Stimulated activated CD8-positive, alpha-beta memory T cell treated with anti-CD3 and anti-CD28 coated beads, Interleukin-4, amount 100 ng/mL, for 24 hours (primary cell): ENCODE measurements at places on chromosomes 3 and 15.

GRCh38 chr3:192888190-192888589 is 29.5 kb downstream of the MB21D2 start:
- no peak for DNase-seq

GRCh38 chr3:5735896-5736295 is 548.4 kb downstream of the EDEM1 start:
- DNase-seq: no peak

DNA sequence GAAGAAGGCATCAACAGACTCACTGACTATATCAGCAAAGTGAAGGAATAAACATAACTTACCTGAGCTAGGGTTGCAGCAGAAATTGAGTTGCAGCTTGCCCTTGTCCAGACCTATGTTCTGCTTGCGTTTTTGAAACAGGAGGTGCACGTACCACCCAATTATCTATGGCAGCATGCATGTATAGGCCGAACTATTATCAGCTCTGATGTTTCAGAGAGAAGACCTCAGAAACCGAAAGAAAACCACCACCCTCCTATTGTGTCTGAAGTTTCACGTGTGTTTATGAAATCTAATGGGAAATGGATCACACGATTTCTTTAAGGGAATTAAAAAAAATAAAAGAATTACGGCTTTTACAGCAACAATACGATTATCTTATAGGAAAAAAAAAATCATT is 17.8 kb downstream of the LMOD3 start:
- no peak for DNase-seq

GRCh38 chr3:67976663-67977062 is 322.3 kb upstream of the SUCLG2 start:
- no peak for DNase-seq

DNA sequence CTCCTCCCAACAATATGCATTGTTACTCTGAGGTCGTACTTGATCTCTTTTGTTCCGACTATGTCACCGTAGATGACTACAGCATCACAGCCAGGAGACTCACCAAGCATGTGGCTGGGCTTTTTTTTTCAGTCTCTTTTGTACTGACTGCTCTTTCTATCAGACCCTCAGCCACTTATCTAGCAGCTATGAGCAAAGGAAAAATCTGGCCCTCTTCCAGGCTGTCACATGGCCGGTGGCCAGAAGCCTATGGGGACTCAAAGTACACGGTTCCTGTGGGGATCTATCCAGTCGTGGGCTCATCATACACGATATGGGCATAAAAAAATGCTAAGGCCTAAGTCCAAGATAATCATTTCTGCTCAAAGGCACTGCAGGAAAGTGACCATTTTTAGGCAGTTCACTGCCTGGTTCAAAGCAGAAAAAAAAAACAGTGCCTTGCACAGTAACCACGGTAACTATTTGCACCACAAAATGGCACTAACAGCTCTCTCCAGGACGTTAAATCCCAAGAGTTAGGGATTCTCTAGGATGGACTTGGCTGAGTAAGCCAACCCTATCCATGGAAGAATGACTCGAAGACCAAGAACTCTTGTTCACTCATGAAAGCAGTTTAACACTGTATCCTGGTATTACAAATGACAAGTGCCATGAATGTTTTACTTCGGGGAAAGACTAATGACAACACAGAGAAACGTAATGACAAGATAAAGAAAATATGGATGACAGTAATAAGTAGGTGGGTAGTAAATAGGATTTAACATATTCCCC is 50.3 kb downstream of the SHQ1 start:
- DNase-seq: no peak

DNA sequence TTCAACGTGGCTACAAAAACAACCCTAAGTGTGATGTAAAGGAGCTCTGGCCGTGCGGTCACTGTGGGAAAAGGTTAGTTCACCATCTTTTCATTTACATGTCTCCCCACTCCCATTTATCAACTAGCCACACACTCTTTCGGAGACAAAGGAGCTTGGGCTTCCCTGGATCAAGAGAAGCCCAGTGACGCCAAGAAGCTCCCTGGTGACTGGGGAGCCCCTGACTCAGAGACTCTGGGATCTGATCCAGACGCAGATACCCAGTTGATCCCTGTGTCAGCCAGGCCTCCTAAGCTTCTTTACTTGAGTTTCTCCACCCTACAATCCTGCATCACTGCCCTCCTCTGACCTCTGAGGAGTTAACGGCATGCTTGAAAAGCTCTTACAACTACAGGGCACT is 43.9 kb downstream of the HEG1 start:
- no peak for DNase-seq

DNA sequence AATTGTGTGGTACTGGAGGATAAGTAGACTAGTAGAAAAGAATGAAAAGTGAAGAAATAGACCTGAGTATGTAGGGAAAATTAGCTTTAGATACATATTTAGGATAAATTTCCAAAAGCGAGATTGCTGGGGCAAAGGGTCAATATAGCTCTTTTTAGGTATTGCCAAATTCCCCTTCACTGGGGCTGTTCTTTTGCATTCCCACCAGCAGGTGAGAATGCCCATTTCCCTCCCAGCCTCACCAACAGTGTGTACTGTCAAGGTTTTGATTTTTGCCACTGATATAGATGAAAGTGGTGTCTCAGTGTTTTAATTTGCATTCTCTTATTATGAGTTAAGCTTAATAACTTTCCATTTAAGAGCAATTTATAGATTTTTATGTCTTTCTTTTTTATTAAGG is 35.7 kb upstream of the BHLHE40 start:
- no peak for DNase-seq

GRCh38 chr3:132405609-132406299 is 11.5 kb upstream of the DNAJC13 start:
- DNase-seq: no peak

GRCh38 chr3:11604139-11604892 is 39.4 kb downstream of the VGLL4 start:
- no peak for DNase-seq

- DNase-seq: no peak
These were observed 64.4 kb upstream of the CSPG5 start for GRCh38 chr3:47643092-47643491.

DNA sequence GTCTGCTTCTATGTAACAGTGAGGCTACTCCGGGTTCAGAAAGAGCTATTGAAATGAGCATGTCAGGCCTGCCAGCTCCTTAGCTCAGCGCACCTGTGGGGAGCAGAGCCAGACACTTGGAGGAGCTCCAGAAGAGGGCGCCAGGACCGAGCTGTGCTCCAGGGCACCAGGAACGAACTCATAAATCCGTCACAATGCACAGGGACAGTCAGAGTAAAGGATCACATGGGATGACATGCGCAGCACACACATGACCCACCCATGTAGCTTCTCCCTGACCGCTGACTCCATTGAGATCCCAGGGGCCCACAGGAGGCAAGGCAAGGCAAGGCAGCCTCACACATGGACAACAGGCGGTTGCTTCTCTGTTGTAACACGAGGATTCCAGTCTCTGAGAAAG is 26.0 kb upstream of the GNB5 start:
- no peak for DNase-seq

- DNase-seq: no peak
These were observed 28.7 kb downstream of the PFN2 start for GRCh38 chr3:149941946-149942345.

DNA sequence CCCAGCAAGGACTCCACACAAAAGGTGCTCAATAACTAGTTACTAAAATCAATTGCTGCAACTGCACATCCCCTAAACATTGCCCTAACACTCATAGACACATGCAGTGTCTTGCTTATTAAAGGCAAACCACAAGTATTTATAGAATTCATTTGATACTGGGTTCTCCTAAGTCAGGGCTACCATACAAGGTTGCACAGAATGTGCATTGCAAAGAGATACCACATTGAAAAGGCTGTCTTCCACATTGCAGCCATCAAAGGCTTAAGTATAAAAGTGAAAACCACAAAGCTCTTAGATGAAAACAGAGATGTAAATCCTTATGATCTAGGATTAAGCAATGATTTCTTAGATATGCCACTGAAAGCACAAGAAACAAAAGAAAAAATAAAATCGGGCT is 33.6 kb upstream of the TOPAZ1 start:
- no peak for DNase-seq

- DNase-seq: no peak
These were observed 149.7 kb upstream of the NUDT16 start for GRCh38 chr3:131231710-131232389.

DNA sequence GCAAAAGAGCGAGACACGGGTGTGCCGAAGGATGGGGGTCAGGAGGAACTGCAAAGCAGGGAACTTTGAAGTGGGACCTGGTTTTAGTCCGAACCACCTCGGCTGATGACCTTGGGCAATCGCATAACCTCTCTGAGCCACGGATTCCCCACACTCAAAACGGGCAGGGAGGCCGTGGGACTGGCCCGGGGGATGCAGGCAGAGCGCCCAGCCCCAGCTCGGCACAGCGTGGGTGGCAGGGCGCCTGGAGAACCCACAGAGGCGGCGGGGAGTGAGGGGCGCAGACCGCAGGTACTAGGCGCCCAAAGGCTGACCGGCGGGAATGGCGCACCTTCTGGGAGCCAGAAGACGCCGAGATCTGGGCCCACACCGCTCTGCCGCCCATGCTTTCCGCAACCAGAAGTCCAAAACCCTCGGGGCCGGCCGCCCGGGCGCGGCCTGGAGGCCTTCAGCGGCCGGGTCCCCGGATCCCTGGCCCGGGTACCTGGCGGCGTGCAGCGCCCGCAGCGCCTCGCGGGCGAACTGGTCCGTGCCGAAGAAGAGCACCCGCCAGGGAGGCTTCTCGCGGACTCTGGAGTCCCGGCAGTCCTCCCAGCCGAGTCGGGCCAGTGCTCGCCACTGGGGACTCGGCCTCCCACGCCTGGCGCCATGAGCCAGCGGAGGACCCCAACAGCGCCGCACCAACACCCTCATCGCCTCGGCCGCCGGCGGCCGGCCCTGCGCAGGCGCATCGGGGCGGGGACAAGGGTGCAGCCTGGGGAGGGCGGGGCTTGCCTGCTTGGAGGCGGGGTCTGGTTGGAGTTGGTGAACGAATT is at the start of gene MTFMT:
Gene MTFMT (minus strand): TSS at position 719 of the 815 bp plus-strand sequence. CDS start 26 bp downstream, at position 693.
- DNase-seq: peak; percentile 97

GRCh38 chr3:110925798-110926197 is 145.8 kb upstream of the NECTIN3 start:
- no peak for DNase-seq

GRCh38 chr3:100941451-100941850 is 51.8 kb downstream of the ABI3BP start:
- DNase-seq: no peak

DNA sequence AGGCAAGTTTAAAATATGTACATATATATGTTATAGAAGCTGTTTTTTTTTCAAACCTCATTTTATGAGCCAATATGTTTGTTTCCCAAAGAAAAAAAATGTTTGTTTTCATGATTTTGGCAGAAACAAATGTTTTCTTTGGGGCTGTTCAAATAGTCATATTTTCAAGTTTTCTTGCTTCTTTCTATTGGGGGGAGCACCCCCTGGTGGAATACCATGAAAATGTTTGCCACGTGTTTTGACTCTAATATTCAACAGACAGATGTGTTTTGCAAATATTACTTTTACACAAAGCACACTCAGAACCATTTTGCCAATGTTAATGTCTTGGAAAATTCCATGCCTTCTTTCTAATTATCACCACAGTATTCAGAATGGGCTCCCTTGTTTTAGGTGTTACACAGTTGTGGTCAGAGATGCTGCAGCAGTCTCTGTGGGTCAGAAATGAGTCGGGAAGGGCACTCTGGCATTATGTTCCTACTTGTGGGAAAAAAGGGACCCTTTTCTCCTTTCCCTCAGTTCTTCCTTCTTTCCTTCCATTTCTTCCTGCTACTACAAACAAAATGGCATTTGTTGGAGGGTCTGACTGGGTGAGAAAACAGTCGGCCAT is 817.0 kb downstream of the TUSC7 start:
- no peak for DNase-seq

DNA sequence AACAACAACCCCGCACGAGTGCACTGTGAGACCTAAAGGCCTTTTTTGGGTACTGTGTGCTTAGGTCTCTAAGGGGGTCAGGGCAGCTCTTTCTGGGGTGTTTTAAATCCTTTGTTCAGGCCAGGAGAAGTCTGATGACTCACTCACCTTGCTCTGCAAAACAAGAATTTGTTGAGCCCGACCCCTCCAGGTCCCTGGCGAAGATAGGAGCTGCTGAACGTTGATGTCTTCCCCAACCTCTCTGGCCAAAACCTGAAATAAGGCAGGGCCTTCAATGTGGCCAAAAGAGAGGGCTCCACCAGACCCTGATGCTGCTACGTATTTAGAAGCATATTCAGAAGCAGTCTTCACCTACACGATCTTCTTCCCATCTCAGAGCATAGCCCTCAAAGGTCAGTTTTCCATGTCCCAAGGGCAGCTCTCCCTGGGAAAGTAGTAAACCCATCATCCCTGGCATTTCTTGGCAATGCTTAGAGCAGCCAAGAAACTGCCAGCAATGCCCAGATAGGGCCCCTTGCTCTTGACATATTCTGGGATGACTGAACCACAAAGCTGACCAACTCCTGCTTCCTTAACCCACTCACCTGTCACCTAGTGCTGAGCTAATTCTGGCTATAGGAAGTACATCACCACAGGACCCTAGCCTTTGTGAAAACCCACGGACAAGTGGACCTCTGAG is 27.1 kb downstream of the CCDC13 start:
- no peak for DNase-seq

DNA sequence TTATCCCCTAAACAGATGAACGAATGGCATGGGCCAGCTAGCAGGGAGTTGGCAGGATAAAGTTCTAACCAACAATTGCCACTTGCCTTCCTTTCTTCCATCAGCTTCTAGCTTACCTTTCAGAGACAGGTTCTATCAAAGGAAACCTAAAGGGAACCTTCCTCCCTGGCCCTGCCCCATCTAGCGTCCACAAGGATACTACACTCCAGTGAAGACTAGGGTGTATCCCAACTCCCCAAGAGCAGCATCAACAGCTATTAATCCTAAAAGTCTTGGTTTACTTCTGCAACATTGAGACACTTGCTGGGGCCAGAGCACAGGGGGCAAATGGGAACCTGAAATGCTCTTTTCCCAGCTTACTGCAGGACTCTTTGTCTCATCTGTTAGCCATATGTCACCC is 37.0 kb upstream of the TMC3 start:
- DNase-seq: no peak

DNA sequence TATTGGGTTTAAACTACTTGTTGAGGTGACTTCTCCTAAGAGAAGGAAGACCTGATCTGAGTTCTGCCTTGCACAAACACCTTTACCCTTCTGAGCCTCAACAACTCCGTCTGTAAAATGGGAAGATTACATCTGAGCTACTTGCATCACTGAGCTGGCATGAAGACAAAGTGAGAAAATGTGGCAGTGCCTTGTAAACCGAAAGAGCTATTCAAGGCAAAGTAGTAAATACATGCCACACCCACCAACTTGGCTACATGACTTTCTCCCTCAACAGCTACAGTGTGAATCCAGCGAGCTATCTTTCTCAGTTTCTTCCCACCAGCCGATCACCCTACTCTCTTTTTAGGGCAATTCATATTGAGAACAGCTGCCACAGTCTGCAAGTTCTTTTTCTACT is 148.3 kb downstream of the FOXB1 start:
- no peak for DNase-seq

- DNase-seq: no peak
These were observed 262.9 kb downstream of the TIGIT start for GRCh38 chr3:114556657-114557213.

GRCh38 chr3:126995926-126996512 is 13.1 kb downstream of the PLXNA1 start:
- no peak for DNase-seq

- no peak for DNase-seq
These were observed 71.4 kb upstream of the BHLHE40 start for GRCh38 chr3:4907643-4908432.

GRCh38 chr15:31215490-31216214 is 111.0 kb upstream of the KLF13 start:
- DNase-seq: peak; percentile 78
